Suprapubic skin (tissue), 4 donors: ENCODE measurements at places on chromosomes 6 and 20. TPM values are rescaled to one million over a fixed set of nuclear protein-coding genes. Genes with fewer than 3 reads are reported as not detected.

Gene XKR7
- total RNA-seq: not detected

Gene CNR1
- 12.2 TPM for total RNA-seq

Gene SIM1
- total RNA-seq: 0.72 TPM

Gene PSMA7
- total RNA-seq: 201 TPM

Gene HAO1
- not detected for total RNA-seq

Gene PAK5
- total RNA-seq: 0.10 TPM

DNA sequence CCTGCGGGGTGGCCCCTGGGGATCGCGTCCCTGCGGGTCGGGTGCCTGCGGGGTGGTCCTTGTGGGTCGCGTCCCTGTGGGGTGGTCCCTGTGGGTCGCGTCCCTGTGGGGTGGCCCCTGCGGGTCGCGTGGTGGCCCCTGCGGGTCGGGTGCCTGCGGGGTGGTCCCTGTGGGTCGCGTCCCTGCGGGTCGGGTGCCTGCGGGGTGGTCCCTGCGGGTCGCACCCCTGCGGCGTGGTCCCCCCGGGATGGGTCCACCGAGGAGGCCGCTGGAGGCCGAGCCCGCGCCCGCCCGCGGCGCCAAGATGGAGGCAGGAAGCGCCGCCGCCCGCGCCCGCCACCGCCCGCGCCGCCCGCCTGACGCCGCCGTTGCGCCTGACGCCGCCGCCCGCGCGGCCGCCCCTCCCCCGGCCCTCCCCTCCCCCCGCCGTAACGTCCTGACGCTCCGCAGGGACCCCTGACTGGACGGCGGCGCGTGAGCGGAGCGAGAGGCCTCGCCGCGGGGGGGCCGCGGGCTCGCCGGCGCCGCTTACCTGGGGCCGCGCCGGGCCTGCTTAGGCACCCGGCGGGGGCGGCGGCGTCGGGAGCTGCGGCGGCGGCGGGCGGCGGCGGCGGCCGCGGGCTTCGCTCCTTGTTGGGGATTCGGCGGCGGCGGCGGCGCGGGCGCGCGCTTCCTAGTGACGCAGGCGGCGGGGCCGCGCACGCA lies at the start of gene GMEB2:
GMEB2 (minus strand) TSS at position 678 of the 705 bp plus-strand sequence. CDS start 7,704 bp downstream, outside the sequence.
- DNase-seq: no peak

DNA sequence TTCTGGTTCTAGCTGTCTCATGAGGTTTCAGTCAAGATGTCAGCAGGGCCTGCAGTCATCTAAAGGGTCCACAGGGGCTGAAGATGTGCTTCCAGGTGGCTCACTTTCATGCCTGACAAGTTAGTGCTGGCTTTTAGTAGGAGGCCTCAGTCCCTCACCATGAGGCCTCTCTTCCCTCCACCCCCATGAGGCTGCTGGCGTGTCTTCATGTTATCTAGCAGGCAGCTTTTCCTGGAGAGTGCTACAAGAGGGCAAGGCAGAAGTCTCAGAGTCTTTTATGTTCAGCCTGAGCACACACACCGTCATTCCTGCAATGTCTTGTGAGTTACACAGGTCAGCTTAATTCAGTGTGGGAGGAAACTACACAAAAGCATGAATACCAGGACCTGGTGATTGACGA lies 769.9 kb downstream of the HDGFL1 start:
- DNase-seq: no peak

GRCh38 chr6:56840467-56841380 lies 114.2 kb upstream of the BEND6 start:
- no peak for DNase-seq

DNA sequence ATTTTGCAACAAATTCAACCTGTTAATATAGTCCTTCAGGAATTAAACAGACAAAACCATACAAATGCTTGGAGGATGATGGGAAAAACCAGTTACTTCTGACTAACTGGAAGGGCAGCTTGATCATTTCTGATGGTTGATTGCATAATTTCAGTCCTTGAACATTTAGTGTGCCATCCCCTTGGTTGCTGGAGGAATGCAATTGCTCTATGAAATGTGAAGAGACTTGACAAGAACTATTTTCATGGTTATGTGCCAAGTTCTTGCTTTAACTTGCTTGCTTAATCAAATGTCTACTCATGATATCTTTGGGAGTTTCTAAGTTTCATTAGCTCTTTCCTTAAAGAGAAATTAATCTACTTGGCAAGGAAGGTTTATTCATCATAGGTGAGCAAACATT lies 45.2 kb downstream of the ANKEF1 start:
- DNase-seq: no peak

DNA sequence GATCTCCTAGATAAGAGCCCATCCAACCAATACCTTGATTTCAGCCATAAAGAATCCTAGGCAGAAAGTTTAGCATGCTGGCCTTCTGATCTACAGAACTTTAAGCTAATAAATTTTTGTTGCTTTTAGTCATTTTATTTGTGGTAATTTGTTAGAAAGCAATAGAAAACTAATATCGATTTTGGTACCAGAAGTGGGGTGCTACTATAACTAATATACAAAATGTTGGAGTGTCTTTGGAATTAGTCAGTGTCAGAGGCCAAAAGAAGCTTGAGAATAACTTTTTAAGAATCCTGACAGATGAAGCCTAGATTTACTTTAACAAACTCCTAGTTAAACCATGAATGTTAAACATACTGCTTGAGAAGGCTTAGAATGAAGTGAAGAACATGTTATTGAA lies 83.6 kb upstream of the HSF2 start:
- no peak for DNase-seq

- DNase-seq: no peak
Measured at GRCh38 chr20:53723621-53724020, 130.0 kb upstream of the ZNF217 start.

GRCh38 chr6:152338335-152339125 lies 298.6 kb downstream of the SYNE1 start:
- no peak for DNase-seq

- no peak for DNase-seq
Measured at GRCh38 chr20:11217326-11218172, 543.8 kb upstream of the JAG1 start.

DNA sequence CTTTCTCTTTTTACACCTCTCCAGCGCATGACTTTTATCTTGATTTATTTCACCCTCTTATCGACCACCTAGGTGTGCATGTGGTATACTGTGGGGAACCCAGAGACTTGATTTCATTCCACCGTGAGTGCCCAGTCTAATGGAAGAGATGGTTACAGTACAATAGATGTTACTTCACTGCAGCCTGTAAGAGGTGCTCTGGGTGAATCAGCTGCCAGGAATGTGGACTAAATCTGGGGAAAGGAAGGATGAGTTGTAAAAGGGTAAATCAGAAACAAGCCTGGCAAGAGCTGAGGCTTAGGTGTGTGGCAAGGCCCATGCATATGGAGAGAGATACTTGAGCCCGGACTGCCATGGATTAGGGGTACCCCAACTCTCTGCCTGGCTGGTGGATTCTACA lies 7.4 kb downstream of the STK35 start:
- no peak for DNase-seq

DNA sequence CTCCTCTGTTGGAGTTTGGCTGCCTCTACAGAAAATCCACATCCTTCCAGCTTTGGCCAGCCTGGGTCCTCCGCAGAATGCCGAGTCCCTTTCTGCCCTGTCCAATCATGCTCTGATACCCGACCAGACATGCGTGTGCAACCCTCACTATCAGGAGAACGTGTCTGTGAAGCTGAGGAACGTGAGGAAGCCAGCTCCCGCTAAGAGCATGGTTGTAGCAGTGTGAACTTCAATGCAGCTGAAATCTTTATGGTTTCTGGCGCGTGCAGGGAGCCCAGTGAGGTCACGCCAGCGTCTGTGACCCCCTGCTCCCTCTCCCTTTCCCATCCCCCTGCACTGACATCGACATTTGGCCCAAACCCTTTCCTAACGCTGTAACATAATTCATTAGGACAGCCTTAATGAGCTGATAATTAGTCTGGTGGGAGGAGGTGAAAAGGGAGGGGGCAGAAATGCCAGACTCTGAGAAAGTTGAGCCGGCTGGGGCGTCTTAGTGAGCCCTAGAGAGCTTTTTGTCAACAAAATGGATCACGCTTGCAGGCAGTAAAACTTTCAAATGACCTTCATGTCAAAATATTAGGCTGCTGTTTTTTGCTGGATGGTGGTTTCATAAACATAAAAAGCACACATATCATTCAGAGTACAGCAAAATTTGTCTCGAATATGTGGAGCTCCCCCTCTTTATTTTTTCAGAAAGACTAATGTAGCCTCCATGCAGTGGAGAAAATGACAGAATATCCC lies 423.3 kb downstream of the QKI start:
- no peak for DNase-seq

GRCh38 chr20:36611625-36612024 lies 6.0 kb downstream of the RAB5IF start:
- DNase-seq: no peak

DNA sequence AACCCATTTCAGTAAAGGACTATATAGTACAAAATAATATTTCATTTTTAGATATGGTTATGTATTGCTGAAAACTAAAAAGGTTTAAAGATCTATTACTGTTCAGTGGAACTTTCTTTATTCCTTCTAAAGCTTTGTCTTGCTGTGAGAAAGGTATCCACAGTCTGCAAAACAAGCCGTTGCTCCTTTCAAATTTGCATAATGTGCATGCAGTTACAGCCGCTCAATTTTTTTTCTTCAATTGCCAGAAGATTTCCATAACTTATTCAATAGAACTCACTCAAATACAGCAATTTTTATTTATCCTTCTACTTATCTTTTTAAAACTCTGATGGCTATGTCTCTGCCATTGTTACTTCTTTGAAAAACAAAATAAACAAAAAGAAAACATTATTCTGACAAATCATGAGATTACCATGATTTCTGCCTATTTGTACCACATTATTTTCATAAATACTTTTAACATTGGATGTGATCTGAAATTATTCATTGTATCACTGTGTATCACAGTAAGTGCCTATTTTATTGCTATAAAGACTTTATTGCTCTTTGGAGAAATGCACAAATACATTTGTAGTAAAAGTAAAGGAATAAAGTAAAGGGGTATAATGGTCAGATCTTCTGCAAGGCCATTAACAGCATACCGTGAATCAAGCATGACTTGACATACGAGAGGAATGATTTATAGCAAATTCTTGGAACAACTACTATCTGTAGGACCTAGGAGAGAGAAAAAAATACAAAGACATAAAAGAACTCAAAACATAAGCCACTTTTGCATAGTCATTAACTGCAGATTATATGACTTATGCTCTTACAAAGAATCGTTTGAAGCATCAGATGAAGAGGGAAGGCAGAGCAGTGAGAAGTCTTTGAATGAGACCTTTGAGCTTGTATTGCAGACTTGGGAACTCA lies 29.6 kb upstream of the HBS1L start:
- DNase-seq: no peak

DNA sequence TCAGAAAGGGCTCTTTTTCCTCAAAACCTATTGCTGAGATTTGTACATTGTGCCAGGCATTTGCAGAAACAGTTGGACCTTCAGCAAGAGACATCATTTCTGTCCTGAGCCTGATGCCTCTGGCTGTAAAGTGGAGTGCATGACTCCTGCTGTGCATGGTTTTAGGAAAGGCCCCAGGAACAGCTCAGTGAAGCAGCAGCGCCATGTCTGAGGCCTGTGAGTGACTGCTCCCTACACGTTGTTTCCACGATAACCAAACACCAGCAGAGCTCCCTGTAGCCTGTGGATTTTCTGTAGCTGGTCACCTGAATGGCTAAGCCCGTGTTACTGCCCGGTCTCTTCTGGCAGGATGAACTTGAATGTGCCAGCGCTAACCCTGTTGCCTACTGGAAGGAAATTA lies 232.5 kb downstream of the TFAP2C start:
- DNase-seq: no peak

GRCh38 chr6:46684771-46685170 lies 2.9 kb upstream of the TDRD6 start:
- DNase-seq: no peak

- DNase-seq: no peak
Measured at GRCh38 chr6:142860498-142860897, 84.5 kb downstream of the HIVEP2 start.

DNA sequence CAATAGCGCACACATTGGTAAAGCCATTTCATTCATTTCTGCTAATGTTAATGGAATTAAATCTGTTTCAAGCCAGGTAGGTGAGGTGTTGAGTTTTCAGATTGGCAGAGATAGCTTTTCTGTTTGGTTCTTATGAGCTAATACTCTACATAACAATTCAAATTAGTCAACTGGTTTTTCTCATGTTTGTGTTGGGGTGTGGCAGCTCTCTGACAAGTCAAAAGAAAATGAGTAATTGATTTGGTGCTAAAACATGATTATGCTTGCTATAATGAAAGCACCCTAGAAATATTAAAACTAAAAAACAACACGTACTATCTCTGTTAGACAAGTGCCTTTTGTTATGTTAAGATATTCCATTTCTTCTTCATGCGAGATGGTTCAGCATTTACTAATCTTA lies 13.6 kb downstream of the PPP1R14C start:
- DNase-seq: no peak
